ENCODE measurements at places on chromosomes 3 and 15. TPM values are rescaled to one million over a fixed set of nuclear protein-coding genes. Genes with fewer than 3 reads are reported as not detected.

The DPPA2 gene
- total RNA-seq = not detected

- H3K36me3 ChIP-seq = no peaks in the 10 kb centered on the region
- no peaks in the 10 kb centered on the region for H3K27me3 ChIP-seq
- H3K27ac ChIP-seq = no peak overlapping the region
Observed at GRCh38 chr3:128606094-128606493, 44.5 kb downstream of the RPN1 start.

GRCh38 chr3:132628157-132628556, 31.1 kb downstream of the ACKR4 start:
- no peaks in the 10 kb centered on the region for H3K27me3 ChIP-seq
- H3K4me1 ChIP-seq = no peaks in the 10 kb centered on the region
- H3K36me3 ChIP-seq = no peaks in the 10 kb centered on the region
- H3K4me3 ChIP-seq = no peak overlapping the region

DNA sequence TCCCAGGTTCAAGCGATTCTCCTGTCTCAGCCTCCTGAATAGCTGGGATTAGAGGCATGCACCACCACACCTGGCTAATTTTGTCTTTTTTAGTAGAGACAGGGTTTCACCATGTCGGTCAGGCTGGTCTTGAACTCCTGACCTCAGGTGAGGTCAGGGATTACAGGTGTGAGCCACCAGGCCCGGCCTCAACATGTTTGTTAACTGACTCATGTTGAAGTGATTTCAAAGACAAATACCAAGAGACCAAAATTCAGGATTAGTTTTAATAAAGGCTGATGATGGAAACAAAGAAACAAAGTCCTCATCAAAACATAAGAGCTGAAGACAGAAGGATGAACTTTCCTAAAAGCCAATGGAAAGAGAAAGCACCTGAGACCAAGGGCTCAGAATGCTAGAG, 36.5 kb downstream of the SLC12A6 start:
- H3K4me1 ChIP-seq = no peaks in the 10 kb centered on the region
- no peak for DNase-seq
- no peak overlapping the region for H3K27ac ChIP-seq
- H3K4me3 ChIP-seq = no peak overlapping the region

GRCh38 chr3:197733042-197733441, 3.7 kb downstream of the RUBCN start:
- H3K27me3 ChIP-seq = no peaks in the 10 kb centered on the region
- peaks cover 6% of the 10 kb centered on the region for H3K4me1 ChIP-seq
- H3K4me3 ChIP-seq = no peak overlapping the region
- H3K36me3 ChIP-seq = no peaks in the 10 kb centered on the region
- no peak for DNase-seq

Data from hepatocyte (in vitro differentiated cells).